ENCODE measurements at places on chromosomes 16 and 17. TPM values are rescaled to one million over a fixed set of nuclear protein-coding genes. Genes with fewer than 3 reads are reported as not detected.

EVPLL gene
- 0.13 TPM for total RNA-seq

SPECC1 gene
- 36.2 TPM for total RNA-seq

RHOT1 gene
- 21.4 TPM for total RNA-seq

PYDC1 gene
- not detected for total RNA-seq

HNF1B gene
- 21.1 TPM for total RNA-seq

TEKT1 gene
- total RNA-seq, result not detected

SPATA22 gene
- not detected for total RNA-seq

CPHXL2 gene
- total RNA-seq, result not detected

PLXDC1 gene
- total RNA-seq, result 2.4 TPM

SMIM5 gene
- total RNA-seq, result 41.6 TPM

CEMP1 gene
- not detected for total RNA-seq

SMTNL2 gene
- total RNA-seq, result 0.12 TPM

NGFR gene
- 2.0 TPM for total RNA-seq

OR1F1 gene
- not detected for total RNA-seq

ABCA9 gene
- 20.0 TPM for total RNA-seq

TMEM88 gene
- 3.5 TPM for total RNA-seq

KRT33A gene
- total RNA-seq, result not detected

C17orf78 gene
- total RNA-seq, result not detected

KRT23 gene
- 0.53 TPM for total RNA-seq

HYDIN gene
- total RNA-seq, result 2.3 TPM

SERPINF2 gene
- total RNA-seq, result 2.9 TPM

PTGES3L gene
- 4.4 TPM for total RNA-seq

OTOA gene
- total RNA-seq, result 0.14 TPM

KRT9 gene
- not detected for total RNA-seq

CCDC144A gene
- 9.9 TPM for total RNA-seq

NPIPB6 gene
- total RNA-seq, result 4.3 TPM

CD79B gene
- total RNA-seq, result 0.70 TPM

NR1D1 gene
- total RNA-seq, result 14.8 TPM

IL17C gene
- not detected for total RNA-seq

FZD2 gene
- total RNA-seq, result 3.0 TPM

TP53TG3 gene
- total RNA-seq, result not detected

CCL18 gene
- 2.3 TPM for total RNA-seq

GINS3 gene
- 2.6 TPM for total RNA-seq
